ENCODE measurements at places on chromosomes 4 and X.

DNA sequence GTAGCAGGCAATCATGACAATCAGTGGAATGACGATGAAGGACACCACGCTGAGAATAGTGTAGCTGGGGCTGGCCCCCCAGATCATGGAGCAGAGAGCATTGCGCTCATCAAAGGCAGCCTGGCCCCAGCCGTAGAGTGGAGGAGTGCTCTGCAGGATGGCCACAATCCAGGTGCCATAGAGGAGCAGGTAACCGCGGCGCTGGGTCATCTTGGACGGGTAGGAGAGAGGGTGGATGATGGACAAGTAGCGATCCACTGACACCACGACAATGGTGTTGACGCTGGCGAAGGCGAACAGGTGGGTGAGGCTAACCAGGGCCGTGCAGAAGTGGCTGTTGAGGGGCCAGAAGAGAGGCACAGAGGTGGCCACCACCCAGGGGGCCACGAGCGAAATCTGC, 2.8 kb downstream of the GPR101 start:
- no peak for DNase-seq

GRCh38 chrX:150664290-150664689, 28.9 kb upstream of the MTMR1 start:
- DNase-seq: peak; percentile 20

DNA sequence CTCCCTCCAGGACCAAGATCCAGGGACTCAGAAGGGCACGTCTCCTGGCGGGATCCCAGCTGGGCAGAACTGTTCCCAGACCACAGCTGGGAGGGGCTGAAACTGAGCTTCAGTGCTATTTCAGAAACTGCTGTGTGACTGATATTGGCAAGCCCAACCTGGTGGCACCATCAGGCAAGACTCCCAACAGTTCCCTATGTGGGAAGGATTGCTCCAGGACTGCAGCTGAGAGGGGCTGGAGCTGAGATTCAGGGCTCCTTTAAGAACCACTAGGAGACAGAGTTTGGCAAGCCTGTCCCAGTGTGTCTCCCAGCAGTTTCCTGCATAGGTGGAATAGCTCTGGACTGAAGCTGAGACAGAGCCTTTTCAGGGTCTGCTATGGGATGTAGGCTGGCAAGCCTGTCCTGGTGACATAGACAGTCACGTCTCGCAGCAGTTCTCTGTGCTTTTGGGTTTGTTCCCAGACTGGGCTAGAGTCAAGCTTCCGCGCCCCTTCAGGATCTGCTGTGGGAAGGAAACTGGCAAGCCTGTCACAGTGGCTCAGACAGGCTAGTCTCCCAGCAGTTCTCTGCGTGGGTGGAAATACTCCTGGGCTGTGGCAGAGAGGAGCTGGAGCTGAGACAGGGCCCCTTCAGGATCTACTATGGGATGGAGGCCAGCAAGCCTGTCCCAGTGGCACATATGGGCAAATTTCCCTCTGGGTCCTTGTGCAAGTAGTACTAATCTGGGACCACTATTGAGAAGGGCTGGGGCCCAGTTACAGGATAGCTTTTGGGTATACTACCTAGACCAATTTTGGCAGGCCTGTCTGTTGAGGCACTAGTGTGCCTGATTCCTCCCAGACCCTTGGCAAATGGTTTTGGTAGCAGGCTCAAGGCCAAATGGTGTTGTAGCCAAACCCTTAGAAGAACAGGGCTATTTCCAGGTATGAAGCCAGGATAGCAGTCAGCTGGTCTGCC, 20.2 kb upstream of the MED14 start:
- DNase-seq: peak; percentile 63

DNA sequence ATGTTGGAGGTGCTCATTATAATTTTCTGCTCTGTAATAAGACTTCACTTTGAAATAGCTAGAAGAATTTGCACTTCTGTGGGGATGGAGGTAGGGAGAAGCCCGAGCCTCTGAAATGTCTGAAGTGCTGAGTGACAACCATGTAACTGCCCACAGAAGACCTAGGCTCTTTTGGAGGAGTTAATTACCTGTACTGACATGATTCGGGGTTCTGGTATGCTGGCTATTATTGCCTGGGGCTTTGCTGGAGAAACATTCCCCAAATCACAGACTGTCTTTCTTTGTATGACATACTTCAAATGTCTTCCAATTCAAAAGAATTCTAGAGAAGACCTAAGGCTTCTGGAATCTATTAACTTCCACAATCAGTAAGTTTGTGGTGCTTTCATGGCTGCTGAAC, 211.2 kb upstream of the POF1B start:
- no peak for DNase-seq

DNA sequence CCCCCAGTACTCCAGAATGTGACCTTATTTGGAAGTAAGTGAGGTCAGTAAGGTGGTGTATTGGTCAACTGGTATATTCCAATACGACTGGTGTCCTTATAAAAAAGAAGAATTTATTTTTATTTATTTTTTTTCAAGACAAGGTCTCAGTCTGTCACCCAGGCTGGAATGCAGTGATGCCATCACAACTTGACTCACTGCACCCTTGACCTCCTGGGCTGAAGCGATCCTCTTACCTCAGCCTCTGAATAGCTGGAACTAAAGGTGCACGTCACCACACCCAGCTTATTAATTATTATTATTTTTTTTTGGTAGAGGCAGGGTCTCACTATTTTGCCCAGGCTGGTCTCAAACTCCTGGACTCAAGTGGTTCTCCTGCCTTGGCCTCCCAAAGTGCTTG, 115.1 kb upstream of the PITX2 start:
- no peak for DNase-seq

- no peak for DNase-seq
These were observed 30.4 kb downstream of the PGRMC1 start for GRCh38 chrX:119266364-119266995.

DNA sequence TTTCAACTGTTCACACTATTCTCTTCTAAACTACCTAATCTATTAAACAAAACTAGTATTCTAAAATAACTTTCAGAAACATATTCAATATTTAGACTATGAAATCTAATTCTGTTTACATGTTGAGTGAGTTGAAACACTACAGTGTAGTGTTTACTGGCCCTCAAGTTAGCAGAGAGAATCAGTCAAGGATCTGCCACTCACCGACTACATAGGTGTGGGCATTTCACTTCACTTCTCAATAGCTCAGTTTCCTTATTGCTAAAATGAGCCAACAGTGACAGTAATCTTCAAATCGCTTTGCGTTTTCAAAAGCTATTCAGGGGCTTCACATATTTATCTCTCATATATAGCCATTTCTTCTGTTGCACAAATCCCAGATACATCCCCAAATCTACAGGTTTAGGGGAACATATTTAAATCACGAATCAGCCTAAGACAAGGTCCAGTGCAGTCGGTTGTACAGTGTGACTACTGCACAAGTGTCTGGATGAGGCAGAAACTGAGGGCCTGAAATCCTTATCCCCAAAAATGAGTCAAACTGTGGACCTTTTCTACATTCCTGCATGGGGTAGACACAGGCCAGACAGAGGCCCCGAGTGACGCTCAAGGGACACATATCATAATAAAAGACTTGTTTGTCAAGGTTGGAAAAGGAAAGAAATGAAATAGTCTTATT, 129.8 kb downstream of the PPP3CA start:
- DNase-seq: no peak

- DNase-seq: no peak
These were observed 28.7 kb upstream of the BMP2K start for GRCh38 chr4:78747475-78747922.

DNA sequence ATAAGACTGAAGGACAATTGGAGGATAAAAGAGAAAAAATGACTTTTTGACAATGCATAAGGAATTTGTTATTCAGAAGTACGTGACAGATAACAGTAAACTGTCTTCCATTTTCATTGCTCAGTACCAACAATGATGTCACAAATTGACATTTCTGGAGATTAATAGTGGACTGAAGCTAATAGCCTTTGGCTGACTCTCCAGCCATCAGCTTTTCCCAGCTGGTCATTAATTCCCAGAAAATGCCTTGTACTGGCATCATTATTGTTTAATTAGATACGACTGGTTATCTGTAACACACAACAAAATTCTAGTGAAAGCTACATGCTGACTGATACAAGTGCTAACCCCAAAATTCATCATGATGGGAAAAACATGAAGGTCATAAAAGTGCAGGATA, 147.9 kb upstream of the FGF13 start:
- DNase-seq: no peak

GRCh38 chr4:146840731-146841130, 104.9 kb downstream of the TTC29 start:
- DNase-seq: no peak

DNA sequence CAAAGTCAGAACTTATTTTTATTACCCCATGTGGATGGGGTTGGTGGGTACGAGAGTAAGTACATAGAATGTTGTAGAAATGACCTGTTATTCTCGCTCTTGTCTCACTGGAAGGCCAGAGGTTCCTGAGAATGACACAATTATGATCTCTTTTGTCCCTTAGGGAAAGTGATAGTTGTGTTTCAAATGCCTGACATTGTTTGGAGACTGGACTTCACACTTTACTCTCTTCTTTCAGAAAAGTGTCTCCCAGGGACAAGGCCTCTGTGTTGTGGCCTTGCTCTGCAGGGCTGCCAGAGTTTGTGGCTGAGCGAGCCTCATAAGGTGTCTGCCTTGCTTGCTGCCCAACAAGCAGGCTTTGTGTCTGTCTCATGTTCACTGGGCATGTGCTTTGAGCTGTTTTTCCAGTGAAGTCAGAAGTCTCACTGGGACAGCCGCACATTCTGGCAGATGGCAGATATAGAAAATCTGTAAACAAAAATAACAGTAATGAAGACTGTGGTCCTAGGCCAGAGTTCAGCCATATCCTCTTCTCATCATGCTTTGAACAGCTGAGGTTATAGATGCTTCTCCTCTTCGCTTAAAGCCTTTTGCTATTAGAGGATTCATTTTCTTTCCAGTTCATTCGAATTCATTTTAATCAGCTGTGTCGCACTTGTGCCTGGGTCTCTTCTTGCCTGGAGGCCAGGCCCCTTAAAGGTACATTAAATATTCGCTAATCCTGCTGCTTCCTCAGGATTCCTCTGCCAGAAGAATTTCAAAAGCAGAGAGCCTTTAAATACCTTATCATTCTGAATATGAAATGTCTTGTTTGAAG, 14.4 kb downstream of the PPEF1 start:
- no peak for DNase-seq

- DNase-seq: no peak
These were observed 101.9 kb downstream of the QRFPR start for GRCh38 chr4:121278811-121279368.

DNA sequence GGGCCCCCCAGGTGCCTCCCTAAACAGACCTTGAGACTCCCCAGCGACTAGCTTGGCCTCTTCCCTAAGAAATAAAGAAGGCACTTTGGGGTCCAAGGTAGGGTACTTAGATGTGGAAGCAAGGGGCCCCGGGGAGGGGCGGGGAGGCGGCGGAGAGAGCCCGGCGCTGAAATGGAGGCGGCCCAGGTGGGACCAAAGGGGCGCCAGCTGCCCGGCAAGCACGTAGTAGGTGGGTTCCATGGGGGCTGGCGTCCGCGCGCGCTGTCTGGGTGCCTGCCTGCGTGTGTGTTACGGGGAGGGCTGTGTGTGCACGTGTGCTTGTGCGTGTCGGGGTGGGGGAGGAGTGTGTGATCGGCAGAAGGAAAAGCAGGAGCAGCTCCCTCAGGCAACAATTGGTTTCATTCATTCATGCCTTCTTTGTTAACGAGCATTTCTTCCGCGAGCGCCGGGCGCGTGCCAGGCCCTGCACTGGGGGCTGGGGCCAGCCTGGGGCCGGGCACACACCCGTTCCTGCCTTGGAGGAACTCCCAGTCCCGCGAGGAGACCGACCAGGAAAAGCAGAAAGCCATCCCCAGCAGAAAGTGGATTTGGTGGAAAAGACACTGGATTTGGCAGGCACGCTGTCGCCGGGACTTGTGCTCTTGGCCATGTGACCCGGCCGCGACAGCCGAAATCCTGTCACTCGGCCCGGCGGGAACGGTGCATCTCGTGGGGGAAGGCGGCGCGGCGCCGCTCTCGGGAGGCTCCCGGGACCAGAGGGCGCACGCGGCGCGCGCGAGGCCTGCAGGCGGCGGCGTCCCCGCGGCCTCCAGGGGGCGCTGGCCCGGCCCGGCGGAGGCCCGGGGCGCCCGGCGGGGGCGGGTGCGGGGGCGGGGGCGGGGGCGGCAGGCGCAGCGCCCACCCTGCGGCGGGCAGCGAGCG, 3.3 kb upstream of the DUSP9 start:
- DNase-seq: peak; percentile 22

GRCh38 chr4:71356924-71357663, 18.3 kb downstream of the SLC4A4 start:
- DNase-seq: no peak

- DNase-seq: no peak
These were observed 20.3 kb upstream of the ASMTL start for GRCh38 chrX:1472975-1473374.

DNA sequence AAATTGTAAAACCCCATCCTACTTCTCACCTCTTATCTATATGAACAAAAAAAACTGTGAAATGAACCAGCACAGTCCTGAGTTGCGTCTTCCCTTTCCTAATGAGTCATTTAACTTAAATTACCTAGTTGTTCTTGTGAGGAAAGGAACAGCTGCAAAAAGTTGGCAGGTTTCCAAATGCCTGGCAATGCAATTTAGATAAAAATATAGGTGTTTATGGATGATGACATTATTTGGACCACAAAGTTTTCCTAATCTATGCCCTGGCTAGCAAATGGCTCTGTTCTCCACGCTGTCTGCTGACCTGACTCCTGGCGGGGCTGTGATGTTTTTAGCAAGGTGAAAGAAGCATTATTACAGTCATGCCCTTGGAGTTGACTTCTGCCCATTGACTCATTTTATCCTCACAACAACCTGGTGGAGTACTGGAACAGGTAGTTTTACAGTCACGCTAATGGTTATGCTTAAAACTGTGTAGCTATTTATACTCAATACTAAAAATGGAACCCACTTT, 29.8 kb upstream of the RELL1 start:
- DNase-seq: no peak

- DNase-seq: no peak
These were observed 63.9 kb downstream of the HAND2 start for GRCh38 chr4:173466101-173466500.

DNA sequence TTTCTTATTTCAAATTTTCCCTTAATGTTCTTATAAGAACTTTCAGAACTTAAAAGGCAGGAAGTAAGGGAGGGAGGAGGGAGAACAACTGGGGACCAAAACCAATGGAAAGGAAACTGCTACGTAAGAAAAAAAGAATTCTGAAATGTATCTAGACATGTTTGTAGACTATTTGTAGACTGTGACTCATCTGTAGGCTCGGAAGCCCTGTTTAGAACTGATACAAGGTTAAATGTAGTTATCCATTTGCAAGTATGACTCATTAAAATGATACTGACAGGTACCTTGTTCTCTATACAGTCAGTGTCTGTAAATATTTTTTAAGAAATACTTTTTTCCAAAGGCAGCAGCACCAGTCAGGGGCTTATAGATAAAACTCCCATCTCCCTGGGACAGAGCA, 202.0 kb downstream of the DHX15 start:
- DNase-seq: no peak
